Fibroblast of villous mesenchyme (primary cell): ENCODE measurements at places on chromosomes 1 and 21. TPM values are rescaled to one million over a fixed set of nuclear protein-coding genes. Genes with fewer than 3 reads are reported as not detected.
A peak's percentile ranks its signal among the peaks of the same experiment; 100 is the strongest.

- DNase-seq = no peak
These were observed 870.7 kb downstream of the BRINP3 start for GRCh38 chr1:189606795-189607476.

DNA sequence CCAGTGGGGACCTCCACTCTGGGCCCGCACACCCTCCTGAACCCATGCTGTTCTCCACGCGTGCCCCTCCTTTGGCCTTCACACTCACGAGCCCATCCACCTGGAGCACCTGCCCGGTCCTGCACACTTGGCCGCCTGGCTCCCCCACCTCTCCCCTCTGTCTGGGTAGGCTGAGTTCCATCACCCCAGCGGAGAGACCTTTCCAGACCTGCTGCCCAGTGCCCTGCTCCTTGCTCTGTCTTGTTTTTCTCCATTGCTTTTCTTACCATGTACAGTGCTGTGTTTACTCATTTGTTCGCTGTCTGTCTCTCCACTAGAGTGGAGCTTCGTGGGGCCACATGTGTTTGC is 351.0 kb upstream of the VAMP3 start:
- no peak for DNase-seq

DNA sequence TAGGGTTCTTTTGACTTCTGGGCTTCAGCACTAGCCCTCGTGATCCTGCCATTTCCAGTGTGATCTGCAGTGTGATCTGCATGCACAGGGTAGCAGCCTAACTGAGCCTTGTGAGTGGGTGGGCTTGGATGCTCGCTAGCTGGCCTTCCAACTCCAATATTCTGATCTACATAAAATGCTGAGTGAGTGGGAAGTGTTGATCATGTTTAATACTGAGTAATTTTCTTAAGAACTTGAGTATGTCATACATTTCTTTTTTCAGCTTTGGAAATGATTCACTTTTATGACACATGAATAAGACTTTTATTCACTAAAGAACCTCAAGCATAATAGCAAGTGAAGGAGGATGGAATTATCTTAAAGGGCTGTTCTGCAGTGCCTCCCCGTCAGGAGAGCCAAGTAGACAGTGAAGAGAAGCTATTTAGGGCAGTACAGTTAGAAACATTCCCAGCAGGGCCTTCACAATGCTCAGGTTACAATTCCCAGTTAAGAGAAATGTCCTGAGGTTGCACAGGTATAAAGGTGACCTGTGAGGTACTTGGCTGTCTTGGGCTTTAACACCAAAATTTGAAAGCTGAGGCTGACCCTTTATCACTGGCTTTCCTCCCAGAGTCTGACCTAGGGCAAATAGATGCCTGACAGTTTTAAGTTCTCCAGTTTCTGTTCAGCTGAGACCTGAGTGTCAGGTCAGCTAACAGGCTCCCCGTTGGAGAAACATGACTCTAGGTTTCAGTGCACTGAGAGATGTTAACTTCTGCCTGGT is 29.1 kb upstream of the LRRC8C start:
- no peak for DNase-seq

DNA sequence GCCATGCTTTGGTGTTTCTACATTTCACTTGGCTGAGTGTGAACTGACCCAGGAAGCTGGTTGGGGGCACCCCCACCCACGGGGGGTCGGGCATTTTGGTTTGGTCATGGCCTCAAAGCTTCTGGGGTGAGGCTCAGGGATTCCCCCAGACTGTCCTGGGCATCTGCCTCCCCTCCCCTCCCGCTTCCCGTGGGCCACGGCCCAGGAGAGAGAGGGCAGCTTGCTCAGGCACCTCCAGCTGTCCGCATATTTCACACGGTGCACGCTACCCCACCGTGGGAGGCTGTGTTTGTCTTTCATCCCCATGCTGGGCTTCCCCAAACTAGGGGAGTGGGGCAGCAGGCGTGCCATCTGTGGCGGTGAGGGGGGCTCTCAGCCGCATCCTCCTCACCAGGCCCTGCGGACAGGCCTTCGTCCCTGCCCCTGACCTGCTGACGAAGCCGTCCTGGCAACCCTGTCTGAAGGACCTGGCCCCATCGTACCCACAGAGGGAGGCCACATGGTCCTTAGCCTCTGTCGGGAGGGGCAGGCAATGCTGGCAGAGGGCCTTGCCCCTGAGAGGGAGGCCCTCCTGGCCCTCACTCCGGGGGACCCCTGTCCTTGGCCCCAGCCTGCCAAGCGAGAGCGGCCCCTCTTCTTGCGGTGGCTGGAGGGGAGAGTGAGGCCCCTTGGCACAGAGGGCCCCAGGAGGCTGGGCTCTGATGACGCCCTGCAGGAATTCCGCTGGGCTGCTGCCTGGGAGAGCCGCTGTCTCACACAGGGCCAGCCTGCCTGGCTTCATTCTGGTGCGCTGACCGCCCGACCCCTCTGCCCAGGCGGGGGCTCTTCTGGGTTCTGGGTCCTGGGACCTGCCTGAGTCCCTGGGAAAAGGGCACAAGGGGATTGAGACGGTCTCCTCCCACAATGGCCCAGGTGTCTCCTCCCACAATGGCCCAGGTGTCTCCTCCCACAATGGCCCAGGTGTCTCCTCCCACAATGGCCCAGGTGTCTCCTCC is 22.1 kb downstream of the TP73 start:
- no peak for DNase-seq

DNA sequence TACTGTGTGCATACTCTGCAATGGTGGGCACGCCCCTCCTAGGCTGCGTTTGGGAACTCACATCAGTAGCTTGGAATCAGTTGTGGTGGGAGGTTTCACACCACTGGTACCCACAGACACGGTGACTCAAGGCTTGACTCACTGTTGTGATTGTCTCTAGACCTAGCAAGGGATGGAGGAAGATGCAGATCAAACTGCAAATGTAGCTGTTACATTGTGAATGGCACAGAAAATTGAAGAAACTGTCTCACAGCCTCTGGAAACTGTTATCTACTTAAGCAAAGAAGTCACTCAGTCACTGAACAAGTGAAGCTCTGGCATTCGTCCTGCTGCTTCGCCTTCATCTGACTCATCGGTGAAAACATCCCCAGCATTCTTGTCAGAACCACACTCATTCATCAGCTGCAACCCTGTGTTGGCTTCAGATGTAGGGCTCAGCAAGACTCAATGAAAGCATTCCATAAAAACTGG is 59.5 kb downstream of the POFUT2 start:
- DNase-seq = peak; percentile 95

- DNase-seq = no peak
These were observed 2.0 kb downstream of the EDARADD start for GRCh38 chr1:236395947-236396664.

- no peak for DNase-seq
These were observed 201.5 kb downstream of the LMO4 start for GRCh38 chr1:87530042-87530807.

DNA sequence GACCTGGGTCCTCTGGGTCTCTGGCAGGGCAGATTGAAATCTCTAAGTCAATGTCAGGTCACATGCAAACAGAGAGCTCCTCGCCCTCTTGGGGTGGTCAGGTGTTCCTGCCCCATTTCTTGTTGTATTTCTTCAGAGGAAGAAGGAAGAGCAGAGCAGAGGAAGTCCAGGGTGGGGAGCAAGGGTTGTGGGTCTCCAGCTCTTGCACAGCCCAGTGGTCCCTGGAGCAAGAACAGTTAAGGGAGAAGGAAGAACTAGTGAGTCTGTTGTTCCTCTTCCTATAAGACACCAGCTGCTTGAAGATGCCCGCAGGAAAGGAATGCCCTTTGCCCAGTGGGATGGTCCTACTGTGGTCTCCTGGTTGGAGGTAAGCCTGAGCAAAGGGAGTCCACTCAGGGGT is 26.3 kb downstream of the MYOG start:
- no peak for DNase-seq

GRCh38 chr1:161676958-161677689 is 14.2 kb downstream of the FCGR2B start:
- no peak for DNase-seq

DNA sequence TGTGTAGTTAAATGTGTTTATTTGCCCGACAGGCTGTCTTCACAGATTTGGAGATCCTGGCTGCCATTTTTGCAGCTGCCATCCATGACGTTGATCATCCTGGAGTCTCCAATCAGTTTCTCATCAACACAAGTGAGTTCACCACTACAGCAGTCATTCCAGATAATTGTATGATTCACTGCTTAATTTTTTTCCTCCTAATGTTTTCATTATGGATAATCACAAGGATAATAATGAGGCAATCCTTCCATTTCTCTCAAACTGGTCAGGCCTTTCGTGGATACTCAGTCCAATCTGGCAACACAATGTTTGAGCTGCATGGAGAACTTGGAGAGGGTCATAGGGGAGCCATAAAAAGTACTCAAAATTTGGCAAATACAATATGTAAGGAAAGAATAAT is 168.3 kb upstream of the SGIP1 start:
- no peak for DNase-seq

GRCh38 chr1:55284856-55285255 is 69.7 kb upstream of the USP24 start:
- peak; percentile 65 for DNase-seq

The RHEX gene
- not detected in 2 replicates for total RNA-seq

- no peak for DNase-seq
These were observed 450.6 kb upstream of the DAB1 start for GRCh38 chr1:57874418-57874877.

DNA sequence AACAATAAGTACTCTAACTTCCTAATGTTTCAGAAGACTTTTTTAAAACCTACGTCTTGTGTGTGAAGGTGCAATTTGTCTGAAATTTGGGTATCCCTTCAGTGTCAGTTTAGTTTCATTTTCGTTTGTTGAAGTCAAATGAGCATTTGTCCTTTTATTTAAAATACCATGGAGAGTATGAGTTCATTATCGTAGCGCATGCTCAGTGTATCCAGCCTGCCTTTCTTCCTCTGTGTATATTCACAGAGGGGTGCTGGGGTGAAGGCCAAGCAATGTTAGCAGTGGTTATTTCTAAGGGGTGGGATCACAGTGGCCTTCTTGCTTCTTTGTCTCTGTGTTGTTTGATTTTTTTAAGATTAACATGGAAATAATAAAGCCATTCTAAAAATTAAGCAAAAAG is 43.2 kb downstream of the CNN3 start:
- peak; percentile 69 for DNase-seq

DNA sequence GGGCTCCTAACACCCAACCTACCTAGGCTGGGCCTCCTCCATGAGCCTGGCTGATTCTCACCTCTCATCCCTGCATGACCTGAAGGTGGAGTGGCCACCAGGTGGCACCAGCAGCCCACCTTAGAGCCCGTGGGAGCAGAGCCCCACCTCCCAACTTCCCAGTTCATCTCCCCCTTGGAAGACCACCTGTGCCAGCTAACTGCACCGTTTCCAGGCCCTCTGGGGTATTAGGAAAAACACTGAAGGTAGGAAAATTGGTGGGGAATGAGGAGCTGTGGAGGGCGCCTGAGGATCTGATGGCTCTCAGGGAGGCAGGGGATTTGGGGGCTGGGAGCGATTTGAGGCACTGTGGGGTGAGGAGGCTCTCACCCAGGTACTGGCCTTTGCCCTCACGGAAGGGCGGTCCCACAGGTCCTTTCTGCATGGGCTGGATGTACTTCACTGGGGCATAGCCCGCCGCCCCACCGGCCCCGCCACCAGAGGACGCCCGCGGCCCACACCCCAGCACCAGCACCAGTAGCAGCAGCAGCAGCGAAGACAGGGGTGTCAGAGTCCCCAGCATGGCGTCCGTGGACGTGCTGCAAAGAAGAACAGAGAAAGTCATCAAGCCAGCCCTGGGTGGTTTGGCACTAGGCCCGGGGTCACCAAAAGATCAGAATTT is 11.1 kb downstream of the ADPRS start:
- DNase-seq = peak; percentile 71

- DNase-seq = peak; percentile 69
These were observed 30.2 kb downstream of the TMEM50B start for GRCh38 chr21:33449616-33450015.

- no peak for DNase-seq
These were observed 783.4 kb upstream of the BRINP3 start for GRCh38 chr1:191261111-191261510.

The C8B gene
- not detected in 2 replicates for total RNA-seq

DNA sequence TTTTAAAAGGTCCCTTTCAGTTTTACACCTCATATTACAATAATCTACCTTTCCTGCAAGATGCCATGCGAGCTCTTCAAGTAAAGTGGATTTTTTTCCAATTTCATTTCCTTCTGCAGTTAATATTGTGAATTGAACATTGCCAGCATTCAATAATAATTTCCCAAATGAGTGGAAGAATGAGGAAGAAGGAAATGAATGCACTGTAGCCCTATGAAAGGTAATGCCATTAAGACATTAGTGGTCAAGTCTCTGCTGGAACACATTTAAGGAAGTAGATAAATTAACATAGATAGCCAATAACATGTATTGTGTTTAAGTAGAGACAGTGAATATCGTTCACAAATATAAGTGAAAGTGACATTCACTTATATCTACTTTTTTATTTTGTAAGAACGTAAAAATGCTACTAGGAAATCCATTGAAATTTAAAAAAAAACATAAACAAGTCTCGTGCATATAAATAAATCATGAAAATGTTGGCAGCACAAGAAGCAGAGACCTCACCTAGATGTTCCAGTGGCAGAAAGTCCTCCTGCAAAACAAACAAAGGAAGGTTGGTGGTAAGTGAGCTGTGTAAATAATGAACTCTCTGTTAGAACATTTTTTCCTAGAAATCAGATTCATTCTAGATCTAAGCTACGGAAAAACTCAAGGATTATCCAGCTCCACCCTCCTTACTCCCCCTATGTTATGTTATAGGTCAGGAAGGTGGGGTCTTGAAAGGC is 17.7 kb downstream of the FCRL3 start:
- no peak for DNase-seq

DNA sequence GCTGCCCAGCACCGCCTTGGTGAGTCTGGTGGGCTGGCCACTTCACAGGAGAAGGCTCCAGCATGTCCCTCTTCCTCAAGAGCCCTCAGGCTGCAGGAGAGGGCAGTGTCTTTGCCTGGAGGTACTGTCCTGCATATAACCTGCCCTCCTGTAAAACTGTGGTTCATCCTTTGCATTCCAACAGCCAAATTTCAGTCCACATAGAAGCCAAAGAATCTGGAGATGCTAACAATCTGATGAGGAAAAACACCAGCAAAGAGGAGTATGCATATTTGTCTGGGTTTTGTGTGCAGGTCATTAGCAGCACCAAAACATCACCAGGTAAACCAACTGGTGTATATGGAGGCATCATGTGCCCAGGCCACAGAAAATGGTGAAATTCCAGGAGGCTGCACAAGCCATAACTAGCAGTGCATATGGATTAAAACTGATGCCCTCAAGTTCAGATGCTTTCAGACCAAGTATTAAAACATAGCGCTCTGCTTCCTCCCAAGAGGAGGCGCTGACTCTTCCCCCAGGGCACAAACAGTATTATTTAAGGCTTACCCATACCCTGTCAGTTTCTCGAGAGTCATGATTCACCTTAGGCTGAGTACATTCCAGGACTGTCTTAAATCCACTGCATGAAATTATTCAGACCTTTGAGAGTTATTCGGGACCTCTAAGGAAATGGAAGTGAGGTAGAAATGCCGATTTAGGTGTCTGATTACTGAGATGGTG is 150.5 kb upstream of the COA6 start:
- DNase-seq = no peak

DNA sequence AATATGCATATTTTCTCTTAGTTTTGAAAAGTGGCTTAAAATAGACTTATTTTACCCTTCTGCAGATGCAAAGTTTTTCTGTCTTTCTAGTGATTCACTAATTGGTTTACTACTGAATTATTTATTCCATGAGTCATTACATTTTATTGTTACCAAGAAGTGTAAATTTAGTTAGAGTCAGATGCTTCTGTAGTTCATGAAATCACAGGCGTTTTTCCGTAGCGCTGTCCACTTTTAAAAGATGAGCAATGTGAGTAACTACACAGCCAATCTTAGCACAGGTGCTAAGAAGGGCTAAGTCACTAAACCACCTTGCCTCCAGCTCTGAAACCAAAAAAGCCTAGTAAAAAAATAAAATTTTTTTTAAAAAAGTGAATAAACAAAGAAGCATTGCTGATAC is 24.7 kb downstream of the RGS13 start:
- DNase-seq = peak; percentile 4
